Thymus (tissue), 14 donors: ENCODE measurements at places on chromosomes 2 and 18.

- no peak for DNase-seq
Measured at GRCh38 chr2:42931146-42931817, 138.9 kb upstream of the HAAO start.

- DNase-seq: no peak
Measured at GRCh38 chr2:169225906-169226305, 136.4 kb downstream of the LRP2 start.

DNA sequence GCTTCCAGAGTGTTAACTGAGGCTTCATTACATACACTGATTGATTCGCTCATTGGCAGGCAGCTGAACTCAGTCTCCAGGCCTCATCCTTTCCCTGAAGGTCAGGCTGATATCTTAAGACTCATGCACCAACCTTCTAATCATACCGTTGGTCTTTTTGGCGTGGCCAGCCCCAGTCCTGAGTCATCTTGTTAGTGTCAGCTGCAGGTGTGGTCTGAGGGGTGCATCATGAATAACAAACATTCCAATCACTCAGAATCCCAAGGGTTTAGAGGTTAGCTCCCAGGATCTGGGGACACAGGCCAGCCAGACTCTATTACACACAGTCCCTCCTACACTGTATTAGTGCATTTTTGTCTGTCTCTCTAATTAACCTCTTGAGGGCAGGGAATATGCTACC, 271.5 kb downstream of the HRH4 start:
- no peak for DNase-seq

GRCh38 chr2:85917887-85918795, 29.4 kb upstream of the ST3GAL5 start:
- DNase-seq: no peak
